ENCODE measurements at places on chromosomes 3 and 15.

DNA sequence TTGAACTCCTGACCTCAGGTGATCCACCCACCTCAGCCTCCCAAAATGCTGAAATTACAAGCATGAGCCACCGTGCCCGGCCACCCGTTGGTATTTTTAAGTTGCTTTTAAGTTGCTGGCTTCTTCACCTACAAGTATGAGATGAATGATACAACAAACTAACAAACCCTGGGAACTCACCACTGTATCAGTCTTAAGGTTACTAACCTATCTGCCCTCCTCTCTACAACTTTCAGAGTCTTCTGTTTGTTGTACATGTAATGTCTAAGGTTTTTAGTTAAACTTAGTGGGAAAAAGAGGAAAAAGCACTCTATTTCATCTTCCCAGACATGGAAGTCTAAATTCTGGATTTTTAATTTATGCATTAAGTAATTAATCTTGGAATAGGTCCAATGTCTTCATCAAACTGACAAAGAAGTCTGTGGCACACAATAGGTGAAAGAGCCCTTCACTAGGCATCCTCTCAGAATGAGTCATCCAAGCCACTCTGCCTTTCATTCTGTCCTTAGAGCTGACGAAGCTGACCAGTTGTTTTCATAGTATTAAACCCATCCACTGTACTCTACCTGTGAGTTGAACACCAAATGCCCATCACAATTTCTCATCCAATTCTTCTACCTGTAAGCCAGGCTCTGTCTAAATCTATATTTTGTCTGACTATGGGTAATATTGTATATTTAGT lies 936.1 kb downstream of the TUSC7 start:
- DNase-seq = no peak

DNA sequence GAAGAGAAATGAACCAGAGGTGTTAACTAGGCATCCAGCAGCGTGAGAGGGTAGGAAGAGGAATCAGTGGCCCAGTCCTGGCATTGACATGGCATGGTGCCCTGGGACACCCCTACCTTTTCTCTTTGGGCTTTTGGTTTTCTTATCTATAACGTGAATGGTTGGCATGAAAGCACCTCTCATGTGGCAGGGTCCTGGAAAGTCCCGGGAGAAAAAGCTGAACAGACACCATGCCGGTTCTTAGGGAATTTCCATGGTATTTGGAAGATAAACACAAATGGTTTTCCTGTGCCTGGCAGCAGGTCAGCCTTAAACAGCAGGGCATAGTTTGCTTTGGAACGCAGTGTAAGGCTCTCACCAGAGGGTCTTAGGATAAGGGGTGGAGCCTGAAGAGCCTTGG lies 15.4 kb downstream of the ARNT2 start:
- DNase-seq = no peak

DNA sequence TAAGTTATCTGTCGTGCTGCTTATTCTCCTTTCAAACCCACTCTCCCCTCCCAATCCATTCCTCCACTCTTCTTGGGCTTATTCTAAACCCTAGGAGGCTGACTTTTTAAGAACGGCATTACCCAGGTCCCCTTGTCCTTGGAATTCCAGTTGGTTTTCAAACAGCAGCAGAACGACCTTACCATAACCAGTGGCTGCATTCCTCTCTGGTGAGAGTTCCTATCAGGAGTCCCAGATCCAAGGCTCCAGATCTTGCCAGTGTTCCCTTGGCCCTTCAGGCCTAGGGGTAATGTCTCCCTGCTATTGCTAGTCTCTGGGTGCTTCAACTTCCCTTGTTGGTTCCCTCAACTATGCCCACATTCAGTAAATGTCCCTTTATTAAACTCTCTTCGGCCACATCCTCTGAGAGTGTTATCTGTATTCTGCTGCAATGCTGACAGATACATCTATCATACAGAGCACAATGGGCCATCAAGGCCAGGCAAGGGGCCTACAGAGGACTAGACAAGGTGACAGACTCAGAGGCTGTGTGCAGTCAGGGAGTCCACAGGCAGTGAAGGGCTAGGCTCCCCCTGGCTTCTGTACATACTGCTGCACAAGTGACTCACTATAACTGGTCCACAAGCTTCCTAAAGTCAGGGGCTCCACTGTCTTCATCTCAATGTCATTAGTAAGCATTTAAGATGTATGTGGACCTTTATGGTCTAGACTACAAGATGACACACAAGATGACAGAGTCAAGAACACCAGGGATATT lies 10.1 kb downstream of the LYSMD2 start:
- no peak for DNase-seq

DNA sequence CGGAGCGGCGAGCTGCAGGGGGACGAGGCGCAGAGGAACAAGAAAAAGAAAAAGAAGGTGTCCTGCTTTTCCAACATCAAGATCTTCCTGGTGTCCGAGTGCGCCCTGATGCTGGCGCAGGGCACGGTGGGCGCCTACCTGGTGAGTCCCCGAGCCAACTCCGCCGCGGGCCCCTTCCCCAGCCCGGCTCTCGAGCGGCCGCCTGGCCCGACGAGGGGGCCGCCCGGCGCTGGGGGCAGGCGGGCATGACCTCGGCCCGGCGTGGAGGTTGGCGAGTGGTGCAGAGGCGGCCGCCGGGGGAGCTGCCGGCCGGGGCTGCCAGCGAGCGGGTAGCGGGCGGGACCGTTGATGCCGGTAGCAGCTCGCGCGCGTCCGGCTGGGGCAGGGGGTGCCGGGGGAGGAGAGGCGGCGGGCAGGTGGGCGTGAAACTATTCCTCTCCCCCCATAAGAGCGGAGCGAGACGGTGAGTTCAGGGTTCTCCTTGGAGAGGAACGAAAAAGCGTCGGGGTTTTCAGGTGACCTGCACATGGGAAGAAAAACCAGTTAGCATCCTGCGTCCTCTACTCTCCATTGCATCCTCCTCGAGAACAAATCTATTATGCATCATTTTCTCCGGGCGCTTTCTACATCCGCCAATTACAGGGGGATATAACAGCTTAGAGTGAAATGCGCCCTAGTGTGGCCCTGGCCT lies 585 bp downstream of the SLCO3A1 start:
- DNase-seq = no peak

GRCh38 chr3:127652246-127652995 lies 20.3 kb upstream of the ABTB1 start:
- no peak for DNase-seq

DNA sequence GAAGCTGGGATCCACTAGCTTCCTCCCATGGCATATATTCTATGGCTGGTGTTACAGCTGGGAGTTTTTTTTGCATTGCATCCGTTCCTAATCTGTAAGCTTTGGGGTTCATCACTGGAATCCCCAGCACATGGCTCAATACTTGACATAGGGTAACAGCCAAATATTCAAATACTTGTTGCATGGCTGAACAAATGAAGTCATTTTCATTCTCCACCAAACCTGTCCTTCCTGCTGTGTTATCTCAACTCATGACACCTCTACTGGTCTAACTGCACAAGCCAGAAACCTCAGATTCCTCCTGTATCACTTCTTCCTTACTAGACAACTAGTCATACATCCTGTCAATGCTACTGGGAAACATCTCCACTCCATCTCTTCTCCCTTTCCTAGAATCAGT lies 43.4 kb downstream of the ST3GAL6 start:
- no peak for DNase-seq

- DNase-seq = no peak
Measured at GRCh38 chr15:91200101-91200754, 100.2 kb downstream of the SV2B start.

DNA sequence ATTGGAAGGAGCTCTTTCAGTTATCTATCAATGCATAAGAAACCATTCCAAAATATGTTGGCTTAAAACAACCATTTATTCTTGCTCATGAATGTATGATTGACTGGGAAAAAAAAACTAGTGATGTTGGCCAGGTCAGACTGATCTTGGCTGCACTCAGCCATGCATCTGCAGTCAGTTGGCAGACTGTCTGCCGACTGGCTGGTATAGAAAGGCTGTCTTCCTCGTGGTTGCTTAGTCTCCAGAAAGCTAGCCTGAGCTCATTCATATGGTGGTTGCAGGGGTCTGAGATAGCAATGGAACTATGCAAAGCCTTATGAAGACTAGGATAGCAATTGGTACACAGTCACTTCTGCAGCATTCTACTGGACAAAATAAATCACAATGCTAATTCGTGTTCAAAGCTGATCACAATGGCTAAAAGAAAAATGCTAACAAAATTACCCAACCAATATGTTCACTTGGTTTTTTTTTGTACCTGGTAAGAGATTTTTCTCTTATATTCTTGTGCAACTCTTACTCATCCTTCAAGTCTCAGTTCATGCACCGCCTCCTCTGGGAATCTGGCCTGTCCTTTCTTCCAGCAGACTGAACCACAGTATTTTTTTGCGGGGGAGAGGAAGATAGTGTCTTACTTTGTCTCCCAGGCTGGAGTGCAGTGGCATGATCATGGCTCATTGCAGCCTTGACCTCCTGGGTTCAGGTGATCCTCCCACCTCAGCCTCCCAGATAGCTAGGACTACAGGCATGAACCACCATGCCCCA lies 126.8 kb downstream of the KCNAB1 start:
- no peak for DNase-seq

DNA sequence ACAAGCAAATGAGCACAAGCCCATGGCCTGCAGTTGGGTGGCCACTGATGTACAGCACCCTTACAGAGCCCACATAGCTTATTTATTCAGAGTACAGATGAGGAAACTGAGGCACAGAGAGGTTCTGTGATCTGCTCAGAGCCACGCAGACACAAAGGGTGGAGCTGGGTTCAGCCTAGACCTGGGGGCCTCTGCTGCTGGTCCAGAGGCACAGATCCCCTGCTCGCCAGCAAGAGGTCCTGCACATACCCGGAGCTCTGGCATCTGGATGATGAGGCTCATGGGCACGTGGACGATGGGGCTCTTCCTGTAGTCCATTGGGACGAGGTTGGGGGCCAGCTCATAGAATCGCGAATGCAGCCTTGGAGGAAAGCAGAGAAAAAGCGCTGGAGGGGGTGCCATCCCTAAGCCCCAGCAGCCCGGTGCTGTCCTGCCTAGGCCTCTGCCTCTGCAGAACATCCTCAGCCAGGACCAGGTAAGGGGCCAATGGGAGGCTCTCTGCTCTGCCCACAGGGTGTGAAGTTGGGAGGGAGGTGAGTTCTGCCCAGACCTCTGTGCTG lies 18.6 kb downstream of the SH2D7 start:
- DNase-seq = no peak

- no peak for DNase-seq
Measured at GRCh38 chr3:12751571-12751970, 7.5 kb downstream of the TMEM40 start.

DNA sequence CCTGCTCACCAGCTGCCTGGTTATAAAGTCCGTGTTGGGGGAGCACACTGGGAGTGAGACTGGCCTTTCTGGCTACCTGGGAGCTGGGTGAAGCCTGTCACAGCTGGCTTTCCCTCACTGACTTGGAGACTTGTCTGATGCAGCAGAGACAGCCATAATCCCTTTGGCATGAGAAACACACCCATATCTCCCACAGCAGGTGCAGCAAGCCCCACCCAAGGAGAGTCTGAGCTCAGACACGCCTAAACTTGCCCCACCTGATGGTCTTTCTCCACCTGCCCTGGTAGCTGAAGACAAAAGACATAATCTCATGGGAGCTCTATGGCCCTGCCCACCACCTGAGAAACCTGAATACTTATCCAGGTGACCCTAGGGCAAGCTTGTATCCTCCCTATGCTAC lies 54.8 kb downstream of the NMD3 start:
- DNase-seq = no peak
